ENCODE measurements at places on chromosomes 4 and X. TPM values are rescaled to one million over a fixed set of nuclear protein-coding genes. Genes with fewer than 3 reads are reported as not detected.

GRCh38 chrX:10174051-10174450 is 17.3 kb downstream of the CLCN4 start:
- DNase-seq, result no peak

- no peak for DNase-seq
Measured at GRCh38 chr4:84220990-84221389, 278.1 kb downstream of the NKX6-1 start.

KLHL8 gene
- total RNA-seq, result 9.0 TPM

DNA sequence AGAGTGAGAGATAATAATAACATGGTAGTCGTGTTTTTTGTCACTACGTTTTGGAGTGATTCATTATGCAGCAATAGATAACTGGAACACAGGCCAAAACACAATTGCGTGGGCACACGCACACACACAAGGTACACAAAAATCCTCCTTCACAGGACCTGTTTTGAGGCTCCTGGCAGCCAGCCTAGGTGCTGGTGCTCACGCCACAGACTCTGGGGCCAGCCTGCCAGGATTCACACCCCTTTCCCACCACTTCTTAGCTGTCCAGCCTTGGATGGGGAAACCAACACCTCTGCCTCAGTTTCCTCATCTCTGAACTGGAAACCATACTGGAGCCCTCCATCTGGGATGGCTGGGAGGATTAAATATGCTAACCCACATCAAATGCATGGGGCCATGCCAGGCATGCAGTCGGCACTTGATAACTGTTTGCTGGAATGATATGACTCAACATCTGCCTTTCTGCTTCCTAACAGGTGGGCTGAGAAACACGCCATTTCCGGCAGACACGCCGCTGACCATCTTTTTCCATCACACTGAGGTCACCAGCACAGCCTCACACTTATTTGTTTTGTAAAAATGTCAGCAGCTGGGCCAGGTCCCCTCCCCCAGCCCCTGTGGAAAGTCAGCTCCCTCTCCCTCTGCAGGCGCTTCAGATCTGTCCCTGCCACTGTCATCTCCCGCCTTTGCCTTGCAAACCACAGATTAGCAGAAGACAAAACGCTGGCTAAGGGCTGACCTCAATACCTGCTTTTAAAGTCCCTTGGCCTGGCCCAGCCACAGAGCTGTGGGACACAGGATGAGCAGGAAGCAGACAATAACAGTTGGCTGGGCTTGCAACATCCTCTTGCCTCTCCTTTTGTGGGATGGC is 237.5 kb downstream of the BCOR start:
- DNase-seq, result peak; percentile 62

DNA sequence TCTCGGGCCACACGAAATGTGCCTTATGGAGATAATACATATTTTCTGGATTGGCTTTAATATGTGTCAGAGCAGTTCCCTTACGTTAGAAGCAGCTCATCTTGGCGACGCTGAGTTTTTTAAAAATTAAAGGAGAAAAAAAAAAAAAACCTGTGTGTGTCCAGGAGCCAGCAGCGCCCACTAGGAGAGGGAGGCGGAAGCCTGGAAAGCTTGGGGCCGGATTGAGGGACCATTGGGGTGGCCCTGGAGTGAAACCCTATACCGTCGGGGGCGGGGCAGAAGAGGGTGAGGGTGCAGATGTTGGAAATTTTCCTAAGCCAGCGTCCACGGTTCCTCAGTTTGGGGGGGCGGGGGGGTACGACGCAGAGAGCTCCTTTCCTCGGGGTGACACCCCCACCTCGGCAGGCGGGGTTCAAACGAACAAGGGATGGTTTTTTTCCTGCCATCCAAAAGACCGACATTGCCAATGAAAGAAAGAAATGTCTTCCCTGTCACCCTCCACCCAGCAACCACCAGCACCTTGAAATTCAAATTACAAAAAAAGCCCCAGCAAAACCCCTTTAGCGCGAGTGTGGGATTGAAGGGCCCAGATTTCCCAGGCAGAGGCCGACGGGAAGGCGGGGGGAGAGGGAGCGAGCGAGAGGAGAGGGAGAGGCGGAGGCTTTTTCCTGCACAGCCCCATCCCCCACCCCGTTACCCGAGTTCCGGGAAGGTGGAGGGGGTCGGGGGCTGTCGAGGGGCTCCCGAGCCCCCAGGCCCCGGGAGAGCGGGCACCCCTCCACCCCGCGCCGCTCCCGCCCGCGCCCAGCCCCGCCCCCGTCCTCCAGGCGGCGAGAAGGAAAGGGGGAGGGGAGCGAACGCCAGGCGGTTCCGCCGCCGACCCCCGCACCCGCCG is 859 bp downstream of the SMARCA1 start:
- DNase-seq, result peak; percentile 80

Measured in fibroblast of villous mesenchyme (primary cell).